ENCODE measurements at places on chromosomes 5 and 9. TPM values are rescaled to one million over a fixed set of nuclear protein-coding genes. Genes with fewer than 3 reads are reported as not detected.

DNA sequence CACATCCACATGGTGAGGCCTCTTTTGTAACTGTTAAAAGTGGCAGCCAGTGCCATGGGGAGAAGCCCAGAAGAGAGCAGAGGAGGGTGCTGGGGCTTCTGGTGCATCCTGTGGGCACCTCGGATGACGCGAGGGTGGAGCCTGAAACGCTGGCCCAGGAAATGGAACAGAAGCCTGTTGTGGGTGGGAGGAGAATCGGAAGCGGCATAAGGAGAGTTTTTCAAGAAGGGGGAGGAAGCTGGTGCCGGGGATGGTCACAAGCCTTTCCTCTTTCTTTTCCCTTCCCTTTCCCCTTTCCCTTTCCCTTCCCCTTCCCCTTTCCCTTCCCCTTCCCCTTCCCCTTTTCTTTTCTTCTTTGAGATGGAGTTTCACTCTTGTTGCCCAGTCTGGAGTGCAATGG is 12.9 kb downstream of the ANKRD33B start:
- no peak for ATAC-seq

GRCh38 chr5:6652025-6652424 is 18.8 kb downstream of the SRD5A1 start:
- ATAC-seq = no peak

DNA sequence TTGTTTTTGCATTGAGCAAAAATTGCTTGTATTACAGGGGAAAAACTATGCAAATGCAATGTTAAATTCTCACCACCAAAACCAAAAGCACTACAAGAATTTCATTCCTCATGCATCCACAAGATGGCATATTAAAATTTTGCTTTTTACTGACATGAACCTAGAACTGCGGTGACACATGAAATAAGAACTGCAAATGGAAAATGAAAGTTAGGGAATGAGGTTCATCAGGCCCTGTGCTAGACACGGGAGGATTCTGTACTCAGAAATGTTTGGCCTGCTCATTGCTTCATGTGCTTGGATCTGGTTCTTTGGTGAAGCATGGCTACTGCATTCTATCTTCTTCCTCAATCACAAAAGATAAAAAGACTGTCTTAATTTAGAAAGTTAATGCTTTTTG is 9.1 kb upstream of the RFK start:
- ATAC-seq = no peak

FBP1 gene
- not detected for total RNA-seq

PAIP1 gene
- 109 TPM for total RNA-seq

Measured in motor neuron (in vitro differentiated cells).